ENCODE measurements at places on chromosomes 4 and X.

GRCh38 chr4:175930471-175930870 is 118.4 kb upstream of the GPM6A start:
- no peak for DNase-seq

- DNase-seq = no peak
Measured at GRCh38 chr4:74268643-74269042, 39.6 kb upstream of the EPGN start.

GRCh38 chr4:174332741-174333493 is 49.2 kb downstream of the CEP44 start:
- no peak for DNase-seq

GRCh38 chr4:19508442-19508841 is 743.3 kb upstream of the SLIT2 start:
- no peak for DNase-seq

DNA sequence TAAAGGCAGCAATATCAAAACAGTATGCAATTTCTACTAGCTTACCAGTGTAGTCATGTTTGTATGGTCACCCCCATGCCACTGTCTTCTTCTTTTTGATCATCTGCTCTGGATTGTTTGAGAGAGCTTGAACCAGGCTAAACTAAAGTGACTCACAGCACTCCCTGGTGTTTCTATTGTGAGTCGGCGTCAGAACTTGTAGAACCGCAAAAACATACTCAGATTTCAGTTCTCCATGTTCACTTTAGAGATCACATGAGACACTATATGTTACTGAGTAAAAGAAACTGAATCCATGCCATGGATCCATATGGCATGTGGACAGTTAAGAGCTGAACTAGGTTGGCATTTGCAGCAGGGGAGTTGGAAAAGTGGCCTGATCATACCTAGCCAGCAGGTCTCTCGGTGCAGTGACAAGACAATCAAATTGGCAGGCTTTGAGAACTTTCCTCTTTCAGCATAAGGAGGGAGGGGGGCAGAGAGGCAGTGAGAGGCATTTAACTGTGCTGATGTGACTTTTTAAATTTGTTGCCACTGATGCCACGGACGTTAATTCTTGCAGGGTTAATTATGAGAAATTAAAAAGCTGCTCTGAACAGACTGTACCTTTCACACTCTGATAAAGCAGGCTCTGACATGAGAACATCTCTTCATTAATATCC is 88.4 kb downstream of the AFF2 start:
- DNase-seq = no peak

DNA sequence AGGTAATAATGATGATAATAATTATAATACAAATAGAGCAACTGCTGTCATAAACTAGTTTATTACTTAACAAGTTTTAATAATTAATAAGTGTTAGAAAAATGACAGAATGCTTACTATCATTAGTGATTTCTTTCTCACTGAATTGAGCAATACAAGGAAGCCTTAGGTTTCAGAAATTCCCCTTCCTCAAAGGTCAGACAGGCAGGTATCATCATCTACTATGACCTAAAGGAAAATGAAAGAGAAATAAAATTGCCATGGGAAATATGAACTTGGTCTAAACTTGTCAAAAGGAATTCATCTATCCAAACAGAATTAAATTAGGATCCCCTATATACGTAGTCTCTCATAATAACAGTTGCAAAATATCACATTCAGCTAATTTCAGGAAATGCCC is 56.3 kb upstream of the SLC7A11 start:
- DNase-seq = no peak

GRCh38 chr4:182251116-182251515 is 7.9 kb downstream of the TENM3 start:
- no peak for DNase-seq

GRCh38 chr4:177403746-177404145 is 38.5 kb downstream of the AGA start:
- DNase-seq = no peak

GRCh38 chr4:111466811-111467604 is 678.2 kb upstream of the FAM241A start:
- DNase-seq = no peak

DNA sequence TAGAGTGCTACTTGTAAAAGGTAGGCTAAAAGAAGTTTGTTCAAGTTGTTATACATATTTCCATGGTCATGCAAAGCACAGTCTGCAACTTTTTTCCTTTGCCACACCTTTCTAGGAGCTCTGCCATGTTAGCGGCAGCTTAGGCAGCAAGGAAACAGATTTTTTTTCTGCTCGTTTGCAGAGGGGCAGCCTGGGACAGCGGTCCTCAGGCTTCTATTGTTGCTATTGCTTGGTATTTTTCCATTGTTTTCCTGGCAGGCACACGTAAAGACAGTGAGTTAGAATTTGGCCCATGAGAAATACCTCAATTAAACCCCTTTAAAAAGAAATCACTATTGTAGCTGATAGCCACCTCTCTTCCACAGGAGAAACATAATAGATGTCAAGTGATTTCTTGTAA is 391.4 kb downstream of the SH2D1A start:
- no peak for DNase-seq

- no peak for DNase-seq
Measured at GRCh38 chrX:9644335-9644734, 121.3 kb downstream of the GPR143 start.

GRCh38 chrX:108397627-108398391 is 40.4 kb downstream of the COL4A6 start:
- DNase-seq = no peak

GRCh38 chr4:36446275-36446674 is 164.9 kb downstream of the DTHD1 start:
- DNase-seq = no peak

- no peak for DNase-seq
Measured at GRCh38 chrX:78116365-78116764, 12.3 kb downstream of the PGK1 start.

- DNase-seq = peak; percentile 51
Measured at GRCh38 chr4:83569987-83570386, 34.1 kb downstream of the GPAT3 start.

DNA sequence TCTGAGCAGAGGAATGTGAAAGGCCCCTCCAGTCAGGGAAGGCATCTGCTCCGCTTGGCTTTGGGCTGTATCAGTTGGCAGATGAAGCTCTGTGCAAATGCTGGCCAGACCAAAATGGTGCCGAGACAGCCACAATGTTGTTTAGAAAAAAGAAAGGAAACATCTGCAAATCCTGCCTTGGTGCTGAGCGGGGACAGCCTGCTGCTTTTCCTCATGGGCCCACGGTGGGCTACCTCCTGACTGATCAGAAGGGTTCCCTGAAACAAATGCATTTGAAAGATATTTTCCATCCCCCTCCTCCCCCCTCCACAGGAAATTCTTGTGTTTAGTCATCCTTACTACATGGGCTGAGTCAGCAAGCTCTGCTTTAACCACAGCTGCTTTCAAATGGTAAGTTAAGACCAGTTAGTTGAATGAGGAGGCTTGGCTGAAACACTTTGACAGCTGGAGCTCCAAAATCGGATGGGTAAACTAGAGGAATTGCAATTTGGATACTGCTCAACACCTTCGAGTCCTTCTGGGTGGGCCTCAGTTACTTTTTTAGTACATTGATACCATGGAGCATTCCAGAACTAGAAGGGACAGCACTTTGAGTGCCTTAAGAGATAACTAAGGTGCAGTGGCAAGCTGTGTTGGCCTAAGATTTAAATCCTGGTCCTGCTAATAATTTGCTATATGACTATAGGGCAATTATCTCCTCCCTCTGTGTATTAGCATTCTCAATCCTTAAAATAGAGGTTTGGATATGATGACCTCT is 36.0 kb downstream of the PLAC1 start:
- DNase-seq = no peak

GRCh38 chr4:162366146-162366545 is 202.3 kb upstream of the FSTL5 start:
- DNase-seq = no peak

DNA sequence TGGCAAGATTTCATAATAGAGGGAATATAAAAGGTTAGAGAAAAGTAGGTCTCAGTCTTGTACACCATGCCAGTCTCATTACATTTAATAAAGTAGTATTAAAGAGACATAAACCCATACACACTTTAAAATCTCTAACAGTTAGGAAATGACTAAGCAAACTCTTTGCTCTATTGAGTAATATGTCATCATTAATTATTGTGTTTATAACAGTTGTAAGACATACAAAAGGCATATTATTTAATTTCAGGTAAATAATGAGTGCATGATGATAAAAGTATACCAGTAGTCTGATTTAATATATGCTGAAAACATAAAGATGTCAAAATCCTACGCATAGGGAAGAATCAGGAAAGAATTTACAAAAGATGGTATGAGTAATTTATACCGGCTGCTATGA is 31.0 kb upstream of the FGG start:
- no peak for DNase-seq

GRCh38 chr4:34269613-34270012 is 1974.7 kb downstream of the ARAP2 start:
- DNase-seq = no peak

DNA sequence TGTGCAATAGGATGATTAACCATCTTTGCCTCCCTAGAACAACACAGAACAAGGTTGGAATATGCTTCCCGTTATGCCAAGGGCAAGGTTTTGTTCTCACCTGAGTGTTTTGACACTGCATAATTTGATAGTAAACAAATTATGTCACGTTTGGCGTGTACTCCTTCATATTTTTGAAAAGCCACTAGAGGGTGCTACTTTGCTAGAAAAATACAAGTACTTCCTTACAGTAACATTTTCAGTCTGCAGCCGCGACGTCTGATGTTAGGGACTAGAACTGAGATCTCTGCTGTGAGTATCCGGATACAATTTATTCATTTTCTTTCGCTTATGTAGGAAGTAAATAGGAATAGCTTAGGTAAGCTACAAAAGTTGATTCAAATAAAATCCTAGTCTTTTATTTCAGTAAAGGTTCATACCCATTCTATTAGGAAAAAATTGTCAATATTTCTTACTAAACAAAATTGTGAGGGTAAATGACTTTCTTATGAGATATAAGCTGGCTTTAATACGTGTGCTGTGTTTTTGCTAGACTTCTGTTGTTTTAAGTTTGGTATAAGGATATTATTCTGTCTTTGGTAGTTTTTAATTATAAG is 181.1 kb upstream of the WDFY3 start:
- peak; percentile 86 for DNase-seq

GRCh38 chrX:16023790-16024734 is 99.3 kb upstream of the GRPR start:
- DNase-seq = no peak

DNA sequence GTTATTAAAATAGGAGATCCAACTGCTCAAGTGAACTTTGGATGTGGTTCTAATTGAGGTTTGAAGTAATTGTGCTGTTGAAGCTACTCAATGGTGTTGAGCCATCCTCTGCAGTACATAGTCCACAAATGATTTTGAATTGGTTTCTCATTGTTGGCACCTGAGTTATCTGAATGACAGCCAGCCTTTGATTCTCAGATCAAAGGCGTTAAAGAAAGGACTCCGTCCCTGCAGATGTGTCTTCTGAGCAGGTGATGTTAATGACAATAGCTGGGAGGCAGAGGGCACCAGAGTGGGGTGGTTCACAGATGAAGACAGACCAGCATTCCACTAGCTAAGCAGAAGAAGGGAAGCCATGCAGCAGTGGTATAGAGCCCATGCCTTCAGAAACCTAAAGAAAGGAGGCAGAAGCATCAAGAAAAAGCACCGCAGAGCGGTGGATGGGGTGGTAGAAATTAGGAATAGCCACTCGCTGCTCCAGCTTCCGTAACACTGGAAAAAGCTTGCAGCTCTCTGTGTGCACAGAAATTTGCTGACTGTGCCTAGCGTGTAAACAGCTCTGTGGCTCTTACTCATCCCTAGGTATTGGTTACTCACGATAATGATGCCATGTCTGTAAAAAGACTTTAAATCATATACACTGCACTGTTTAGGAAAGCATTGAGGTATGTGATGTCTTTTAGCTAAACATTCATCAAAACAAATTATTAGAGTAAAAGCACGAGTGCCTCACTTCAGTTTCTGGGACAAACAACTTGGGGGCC is 79.2 kb upstream of the CLCN4 start:
- DNase-seq = no peak
